ENCODE measurements at places on chromosomes 2 and 18.

- no peak for DNase-seq
Measured at GRCh38 chr2:204585930-204586329, 40.7 kb downstream of the PARD3B start.

- no peak for DNase-seq
Measured at GRCh38 chr2:150605664-150606063, 118.2 kb upstream of the RND3 start.

GRCh38 chr18:8766559-8767293 is 61.4 kb downstream of the MTCL1 start:
- no peak for DNase-seq

GRCh38 chr18:41155025-41155424 is 800.0 kb upstream of the PIK3C3 start:
- no peak for DNase-seq

DNA sequence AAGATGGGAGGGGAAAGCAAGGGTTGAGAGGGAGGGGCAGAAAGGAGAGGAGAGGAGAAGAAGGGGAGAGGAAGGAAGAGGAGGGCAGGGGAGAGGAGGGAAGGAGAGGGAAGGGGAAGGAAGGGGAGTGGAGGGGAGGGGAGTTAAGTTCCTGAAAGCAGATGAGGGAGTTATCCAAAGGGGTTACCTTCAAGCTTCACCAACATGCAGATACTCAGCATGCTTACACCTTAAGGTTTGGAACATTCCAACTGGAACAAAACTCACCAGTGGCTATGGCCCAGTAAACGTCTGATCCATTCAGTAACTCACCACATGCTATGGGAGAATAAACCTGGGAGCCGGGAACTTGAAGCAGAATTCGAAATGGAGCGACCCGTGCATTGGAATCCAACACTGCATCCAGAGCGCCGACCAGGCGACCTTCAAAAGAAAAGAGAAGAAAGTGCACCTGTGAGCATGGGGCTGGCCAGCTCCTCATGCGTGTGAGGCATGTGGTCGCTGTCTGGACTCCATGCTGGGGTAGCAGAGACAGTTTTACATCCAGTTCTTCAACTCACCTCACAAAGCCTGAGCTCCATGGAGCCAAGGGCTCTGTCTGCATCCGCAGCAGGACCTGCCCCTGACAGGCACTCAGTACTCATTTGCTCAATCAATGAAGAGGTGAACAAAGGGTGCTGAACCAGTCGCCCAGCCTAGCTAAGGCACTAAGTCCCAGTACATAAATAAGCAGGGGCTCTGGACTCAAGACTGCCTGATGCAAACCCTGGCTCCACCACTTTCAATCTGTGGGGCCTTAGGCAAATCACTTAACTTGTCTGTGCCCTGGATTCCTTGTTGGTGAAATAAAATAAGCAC is 61.0 kb downstream of the TBC1D8 start:
- no peak for DNase-seq

DNA sequence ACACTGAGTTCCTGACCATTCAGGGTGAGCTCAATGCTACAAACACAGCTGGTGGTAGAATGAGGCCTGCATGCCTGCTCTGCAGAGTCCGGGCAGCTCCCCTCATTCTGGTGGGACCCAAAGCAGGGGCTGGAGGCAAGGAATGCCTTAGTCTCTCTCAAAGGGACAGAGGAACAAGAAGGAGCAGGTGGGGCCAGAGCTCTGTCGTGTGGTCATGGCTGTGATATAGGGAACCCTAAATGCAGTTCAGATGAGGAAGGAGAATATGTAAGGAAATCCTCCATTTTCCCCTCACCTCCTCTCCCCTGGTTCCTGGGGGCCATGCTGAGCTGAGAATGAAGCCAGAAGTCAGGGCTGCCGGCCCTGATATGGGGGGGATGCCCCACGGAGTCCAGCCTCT is 334.3 kb downstream of the CYP26B1 start:
- no peak for DNase-seq

DNA sequence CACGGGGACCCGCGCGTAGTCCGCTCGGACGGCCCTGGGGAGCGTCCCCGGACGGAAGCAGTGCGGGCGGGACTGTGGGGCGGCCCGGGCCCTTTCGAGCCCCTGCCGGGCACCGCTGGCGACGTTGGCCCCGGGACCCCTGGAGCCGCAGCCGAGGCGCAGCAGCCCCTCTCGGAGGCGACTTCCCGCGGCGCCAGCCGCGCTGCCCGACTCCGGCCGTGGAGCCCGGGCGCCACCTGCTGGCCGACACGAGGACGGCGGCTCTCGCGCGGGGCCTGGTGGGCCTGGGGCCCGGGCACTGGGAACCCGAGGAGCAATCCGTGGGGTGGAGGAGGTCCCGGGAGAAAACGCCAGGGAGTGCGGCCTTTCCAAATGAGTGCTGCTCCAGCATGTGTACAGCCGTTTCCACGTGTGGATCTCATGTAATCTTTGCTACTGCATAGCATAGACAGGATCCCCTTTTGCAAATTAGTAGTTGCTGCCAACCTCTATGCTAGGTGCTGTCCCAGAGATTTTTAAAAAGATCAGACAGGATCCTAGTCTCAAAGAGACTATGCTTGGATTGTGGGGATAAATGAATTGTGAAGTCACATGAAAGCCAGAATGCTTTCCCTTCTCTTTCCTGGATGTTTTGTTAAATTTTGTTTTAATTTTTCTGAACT is 4.0 kb downstream of the ID2 start:
- peak; percentile 67 for DNase-seq

DNA sequence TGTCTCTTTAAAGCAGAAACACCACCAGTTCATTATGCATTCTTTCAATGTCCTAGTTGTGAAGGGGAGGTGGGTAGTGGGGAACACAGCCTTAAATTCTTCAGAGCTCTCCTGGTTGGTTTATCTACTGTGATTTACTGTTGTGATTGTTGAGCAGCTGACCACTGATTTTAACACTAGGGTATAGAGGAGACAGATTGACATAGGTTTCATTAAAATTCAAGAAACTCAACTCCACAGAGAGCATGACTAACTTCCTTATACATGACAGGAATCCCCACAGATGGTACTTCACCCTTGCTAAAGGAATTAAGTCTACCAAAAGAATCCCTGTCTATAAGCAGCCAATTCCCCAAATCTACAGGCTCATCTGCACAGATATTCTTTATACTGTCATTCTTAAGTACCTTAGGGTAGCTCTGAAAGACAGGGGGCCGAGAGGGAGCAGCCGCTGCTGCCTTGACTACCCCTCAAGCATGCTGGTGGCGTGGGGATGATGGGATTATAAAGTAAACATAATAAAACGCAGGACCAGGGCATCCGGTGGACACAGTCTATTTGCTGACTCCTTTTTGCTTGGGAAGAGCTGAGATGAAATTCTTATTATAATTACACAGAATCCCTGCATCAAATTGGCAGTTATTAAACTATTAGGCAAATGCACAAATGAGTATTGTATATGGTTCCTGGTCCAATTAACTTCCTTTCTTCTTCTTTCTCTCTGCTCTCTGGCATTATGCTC is 1377.6 kb upstream of the PIK3C3 start:
- DNase-seq: no peak

DNA sequence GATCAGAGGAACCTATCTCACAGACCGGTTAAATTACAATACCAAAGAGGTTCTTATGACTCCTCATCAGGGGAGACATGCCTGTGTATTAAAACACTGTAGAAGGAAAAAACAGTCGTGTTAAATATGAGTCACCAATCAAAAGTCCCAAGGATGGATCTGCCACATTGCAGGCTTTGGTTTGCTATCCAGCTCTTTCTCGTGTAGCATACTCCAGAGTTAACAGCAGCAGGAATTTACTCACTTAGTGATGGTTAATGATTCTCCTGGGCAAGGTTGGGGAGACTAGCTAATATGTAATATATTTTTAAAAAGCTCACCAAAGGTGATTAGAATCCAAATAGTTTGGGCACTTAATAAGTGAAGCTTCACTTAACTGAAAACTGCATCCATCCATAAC is 109.7 kb downstream of the MBD5 start:
- DNase-seq: no peak

DNA sequence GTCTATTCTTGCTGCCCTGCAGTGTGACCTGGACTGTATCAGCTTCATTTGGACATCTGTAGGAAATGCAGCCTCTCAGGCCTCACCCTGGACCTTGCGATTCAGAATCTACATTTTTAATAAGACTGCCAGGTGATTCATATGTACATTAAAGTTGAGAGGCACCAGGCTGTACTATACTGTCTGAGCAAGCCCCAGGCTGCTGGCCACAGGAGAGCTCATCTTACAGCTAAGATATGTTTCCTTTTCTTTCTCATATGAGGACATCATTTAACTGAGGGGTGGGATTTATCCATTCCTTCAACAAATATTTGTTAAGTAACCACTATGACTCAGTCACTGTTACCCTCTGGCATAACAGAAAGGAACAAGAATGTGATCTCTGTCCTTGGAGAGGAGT is 78.2 kb upstream of the GCFC2 start:
- no peak for DNase-seq

DNA sequence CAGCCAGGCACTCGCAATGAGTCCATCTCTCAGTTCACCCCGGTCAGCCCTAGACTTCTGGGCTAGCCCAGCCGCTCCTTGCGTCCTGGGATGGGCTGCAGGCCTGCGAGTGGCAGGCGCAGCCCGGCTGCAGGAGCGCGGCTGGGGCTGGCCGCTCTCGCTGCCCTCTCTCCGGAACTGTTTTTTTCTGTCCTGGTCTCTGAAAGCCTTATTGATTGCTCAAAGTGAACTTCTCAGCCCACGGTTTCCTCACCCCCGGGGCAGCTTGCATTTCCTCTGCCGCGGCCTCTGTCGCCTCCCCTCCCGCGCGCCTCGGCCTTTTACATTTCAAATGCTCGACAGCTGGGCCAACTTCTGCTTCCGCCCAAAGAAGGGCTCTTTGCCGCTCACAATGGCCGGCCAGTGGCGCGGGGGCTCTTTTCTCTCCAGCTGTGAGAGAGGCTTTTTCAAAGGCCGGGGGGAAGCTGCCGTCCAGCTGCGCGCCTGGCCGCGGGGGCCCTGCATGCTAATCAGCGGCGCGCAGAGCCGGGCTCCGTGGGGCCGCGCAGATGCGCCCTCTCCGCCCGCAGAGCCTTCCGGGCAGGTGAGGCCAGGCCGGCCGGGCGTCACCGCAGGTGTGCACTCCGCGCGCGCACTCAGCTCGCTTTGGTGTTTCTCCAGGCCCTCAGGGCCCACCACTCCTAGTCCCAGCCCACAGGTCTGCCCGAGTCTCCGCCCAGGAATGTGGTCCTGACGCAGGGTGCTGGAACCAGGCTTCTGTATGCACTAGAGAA is 513.8 kb downstream of the RNF144A start:
- DNase-seq: no peak

DNA sequence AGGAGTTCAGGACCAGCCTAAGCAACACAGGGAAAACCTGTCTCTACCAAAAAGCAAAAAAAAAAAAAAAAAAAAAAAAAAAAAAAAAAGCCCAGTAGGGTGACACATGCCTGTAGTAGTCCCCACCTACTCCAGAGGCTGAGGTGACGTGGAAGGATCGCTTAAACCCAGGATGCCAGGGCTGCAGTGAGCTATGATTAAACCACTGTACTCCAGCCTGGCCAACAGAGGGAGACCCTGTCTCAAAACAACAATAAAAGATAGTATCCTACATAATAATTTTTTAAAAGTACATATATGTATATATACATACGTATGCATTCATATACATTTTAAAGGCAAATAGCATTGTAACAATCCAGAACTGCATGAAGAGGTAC is 51.7 kb downstream of the SOS1 start:
- DNase-seq: no peak

DNA sequence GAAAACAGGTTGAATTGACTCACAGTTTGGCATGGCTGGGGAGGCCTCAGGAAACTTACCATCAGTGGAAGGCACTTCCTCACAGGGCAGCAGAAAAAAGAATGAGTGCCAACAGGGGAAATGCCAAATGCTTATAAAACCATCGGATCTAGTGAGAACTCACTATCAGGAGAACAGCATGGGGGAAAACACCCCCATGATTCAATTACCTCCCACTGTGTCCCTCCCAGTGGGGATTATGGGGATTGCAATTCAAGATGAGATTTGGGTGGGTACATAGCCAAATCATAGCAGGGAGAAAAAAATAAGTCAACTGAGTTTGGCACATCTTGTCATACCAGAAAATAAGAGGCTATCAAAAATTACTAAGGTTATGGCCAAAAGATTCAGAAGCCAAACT is 96.3 kb downstream of the TRIP12 start:
- no peak for DNase-seq

DNA sequence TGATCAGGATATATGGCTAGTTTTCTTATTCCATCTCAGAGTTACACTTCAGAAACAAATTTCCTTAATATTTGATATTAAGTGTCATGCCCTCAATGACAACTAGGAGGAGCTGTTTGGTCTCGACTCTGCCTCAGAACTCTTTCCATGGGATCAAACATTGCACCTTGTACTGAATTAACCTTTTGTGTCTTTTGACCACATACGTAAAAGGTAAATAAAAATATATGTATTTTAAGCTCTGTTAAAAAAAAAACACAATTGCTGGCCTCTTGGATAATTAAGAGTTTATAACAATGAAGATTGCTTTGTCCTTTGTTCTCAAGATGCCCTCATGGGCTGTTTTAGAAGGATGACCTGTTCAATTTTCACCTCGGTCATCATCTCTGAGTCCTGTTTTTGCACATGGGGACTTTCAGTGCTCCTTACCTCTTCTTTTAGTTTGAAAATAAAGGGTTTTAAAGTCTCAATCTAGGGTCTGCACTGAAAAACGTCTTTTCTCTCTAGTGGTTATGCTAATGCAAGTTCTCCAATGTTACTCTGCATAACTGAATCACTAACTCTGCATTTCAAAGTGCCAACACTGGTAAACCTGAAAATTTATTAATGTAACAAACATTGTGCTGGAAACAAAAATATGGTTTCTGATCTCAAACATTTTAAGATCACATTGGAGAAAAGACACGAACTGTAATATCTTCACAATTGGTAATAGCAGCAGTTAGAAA is 18.8 kb upstream of the FN1 start:
- DNase-seq: no peak

GRCh38 chr2:165776013-165776412 is 18.0 kb downstream of the GALNT3 start:
- no peak for DNase-seq

DNA sequence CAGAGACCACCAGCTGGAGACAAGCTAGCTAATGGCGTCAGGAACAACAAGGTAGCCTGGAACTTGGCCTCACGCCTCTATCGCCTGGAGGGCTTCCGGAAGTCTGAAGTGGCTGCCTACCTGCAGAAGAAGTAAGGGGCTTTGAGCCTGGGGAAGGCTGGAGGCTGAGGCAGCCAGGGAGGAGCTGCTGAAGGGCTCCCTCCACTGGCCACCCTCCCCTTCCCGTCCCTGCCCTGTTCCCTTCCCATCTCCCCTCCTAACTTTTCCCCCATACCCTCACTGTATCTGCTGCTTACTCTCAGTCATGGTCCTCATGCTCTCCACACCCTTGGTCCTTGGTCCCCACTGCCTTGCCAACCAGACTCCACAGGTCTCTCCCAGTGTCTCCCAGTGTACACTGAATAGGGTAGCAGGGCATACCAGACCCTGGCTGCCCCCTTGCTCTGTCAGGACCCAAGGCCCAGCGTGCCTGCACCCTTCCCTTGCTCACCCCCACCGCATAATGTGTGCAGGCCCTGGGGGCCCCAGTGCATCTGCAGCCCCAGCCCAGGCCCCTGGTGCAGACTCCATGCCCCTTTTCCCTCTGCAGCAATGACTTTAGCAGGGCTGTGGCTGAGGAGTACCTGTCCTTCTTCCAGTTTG is 18.8 kb downstream of the PSD4 start:
- no peak for DNase-seq

All from GM12891 (cell line).